ENCODE measurements at places on chromosomes 12 and 14.

GRCh38 chr14:45838597-45838996, 585.6 kb upstream of the MIS18BP1 start:
- DNase-seq, result no peak

GRCh38 chr12:124994437-124994975, 1.1 kb downstream of the BRI3BP start:
- no peak for DNase-seq

GRCh38 chr12:23504641-23505399, 444.6 kb downstream of the SOX5 start:
- DNase-seq, result no peak

GRCh38 chr14:86533834-86534233, 1003.9 kb downstream of the FLRT2 start:
- DNase-seq, result no peak

DNA sequence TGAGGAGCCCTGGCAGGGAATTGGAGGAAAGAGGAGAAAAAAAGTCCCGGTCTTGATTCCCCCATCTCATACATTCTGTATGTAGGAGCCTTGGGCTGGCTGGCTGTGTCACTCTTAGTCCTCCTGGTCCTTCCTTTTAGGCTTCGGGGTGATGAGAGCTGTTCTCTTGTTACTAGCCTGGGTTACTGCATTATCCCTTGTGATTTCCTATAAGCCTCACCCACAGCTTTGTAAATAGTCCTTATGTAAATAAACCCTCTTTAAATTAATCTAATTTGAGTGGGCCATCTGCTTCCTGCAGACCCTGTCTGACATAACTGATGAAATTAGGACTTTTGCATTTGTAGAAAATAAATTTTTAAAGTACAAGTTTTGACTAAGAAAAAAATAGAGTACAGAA, 19.2 kb downstream of the DNM1L start:
- DNase-seq, result no peak

- DNase-seq, result no peak
Observed at GRCh38 chr12:52018433-52019112, 11.8 kb downstream of the TAMALIN start.

- DNase-seq, result no peak
Observed at GRCh38 chr12:109777544-109777943, 55.7 kb downstream of the TRPV4 start.

GRCh38 chr14:83342590-83342989, 1808.9 kb upstream of the SEL1L start:
- peak; percentile 0 for DNase-seq

GRCh38 chr14:57987051-57987450, 121.2 kb upstream of the SLC35F4 start:
- DNase-seq, result no peak

- no peak for DNase-seq
Observed at GRCh38 chr12:110075880-110076279, 27.6 kb upstream of the C12orf76 start.

DNA sequence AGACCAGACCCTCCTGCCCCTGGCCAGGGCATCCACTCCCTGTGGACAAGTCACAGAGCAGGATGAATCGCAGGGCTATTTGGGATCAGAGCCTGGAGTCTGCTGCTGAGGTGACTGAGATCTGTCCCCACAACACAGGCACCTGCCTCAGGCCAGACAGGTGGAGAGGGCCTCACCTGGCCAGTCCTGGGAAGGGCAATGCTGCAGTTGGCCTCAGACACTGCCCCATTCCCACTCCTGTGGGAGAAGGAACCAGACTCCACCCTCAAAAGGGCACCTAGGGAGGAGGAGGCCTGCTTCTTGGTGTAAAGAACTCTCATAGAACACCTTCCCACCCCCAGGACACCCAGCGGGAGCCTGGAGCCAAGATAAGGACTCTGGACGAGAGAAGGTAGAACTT, 48.3 kb upstream of the PLEKHG6 start:
- no peak for DNase-seq

DNA sequence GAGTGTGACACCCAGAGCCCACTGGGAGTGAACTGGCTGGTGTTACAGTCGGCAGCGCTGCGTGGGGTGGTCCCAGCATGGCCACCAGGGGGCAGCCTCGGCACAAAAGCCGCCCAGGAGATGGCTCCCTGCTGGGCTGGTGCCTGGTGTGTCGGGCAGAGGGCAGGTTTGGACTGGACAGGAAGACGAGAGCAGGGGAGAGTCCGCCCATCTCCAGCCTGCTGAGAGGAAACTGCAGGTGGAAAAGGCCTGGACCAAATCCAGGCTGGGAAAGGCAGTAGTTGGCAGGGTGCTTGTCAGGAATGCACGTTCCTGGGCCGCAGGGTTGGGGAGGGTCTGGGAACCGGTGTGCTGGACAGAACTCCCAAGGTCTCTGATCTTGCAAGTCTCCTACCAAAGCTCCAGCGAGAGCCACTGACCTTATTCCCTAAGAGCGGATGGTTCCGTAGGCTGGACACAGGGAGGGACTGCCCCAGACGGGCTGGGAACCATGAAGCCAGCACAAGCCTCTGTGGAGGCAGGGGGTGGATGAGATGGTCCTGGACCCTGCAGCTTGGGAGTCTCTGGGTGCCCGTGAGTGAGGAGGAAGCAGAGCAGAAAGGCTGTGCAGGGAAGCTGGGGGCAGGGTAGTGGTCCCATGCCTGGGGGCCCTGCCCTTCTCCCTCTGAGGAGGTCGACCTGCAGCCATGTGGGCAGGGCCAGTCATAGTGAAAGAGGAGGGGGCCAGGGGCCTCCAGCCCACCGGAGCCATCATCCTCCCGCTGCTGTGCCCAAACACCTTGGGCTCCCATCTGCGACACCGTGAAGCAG, 1.8 kb downstream of the AHNAK2 start:
- no peak for DNase-seq

GRCh38 chr12:65139389-65139788, 18.3 kb upstream of the WIF1 start:
- no peak for DNase-seq

DNA sequence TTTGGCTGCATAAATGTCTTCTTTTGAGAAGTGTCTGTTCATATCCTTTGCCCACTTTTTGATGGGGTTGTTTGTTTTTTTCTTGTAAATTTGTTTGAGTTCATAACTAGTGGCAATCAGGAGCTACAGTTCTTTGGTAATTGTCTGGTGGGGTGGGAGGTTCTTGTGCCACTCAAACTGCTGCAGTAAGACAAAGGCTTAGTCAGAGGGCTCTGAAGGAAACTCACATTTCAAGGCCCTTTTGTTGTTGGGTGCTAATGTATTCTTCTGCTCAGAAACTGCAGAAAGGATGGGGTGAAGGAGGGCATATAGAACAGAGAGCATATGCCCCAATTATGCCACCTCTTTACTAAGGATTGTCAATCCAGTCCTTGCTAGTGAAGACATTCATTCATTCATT, 21.9 kb downstream of the MYRFL start:
- DNase-seq, result no peak

DNA sequence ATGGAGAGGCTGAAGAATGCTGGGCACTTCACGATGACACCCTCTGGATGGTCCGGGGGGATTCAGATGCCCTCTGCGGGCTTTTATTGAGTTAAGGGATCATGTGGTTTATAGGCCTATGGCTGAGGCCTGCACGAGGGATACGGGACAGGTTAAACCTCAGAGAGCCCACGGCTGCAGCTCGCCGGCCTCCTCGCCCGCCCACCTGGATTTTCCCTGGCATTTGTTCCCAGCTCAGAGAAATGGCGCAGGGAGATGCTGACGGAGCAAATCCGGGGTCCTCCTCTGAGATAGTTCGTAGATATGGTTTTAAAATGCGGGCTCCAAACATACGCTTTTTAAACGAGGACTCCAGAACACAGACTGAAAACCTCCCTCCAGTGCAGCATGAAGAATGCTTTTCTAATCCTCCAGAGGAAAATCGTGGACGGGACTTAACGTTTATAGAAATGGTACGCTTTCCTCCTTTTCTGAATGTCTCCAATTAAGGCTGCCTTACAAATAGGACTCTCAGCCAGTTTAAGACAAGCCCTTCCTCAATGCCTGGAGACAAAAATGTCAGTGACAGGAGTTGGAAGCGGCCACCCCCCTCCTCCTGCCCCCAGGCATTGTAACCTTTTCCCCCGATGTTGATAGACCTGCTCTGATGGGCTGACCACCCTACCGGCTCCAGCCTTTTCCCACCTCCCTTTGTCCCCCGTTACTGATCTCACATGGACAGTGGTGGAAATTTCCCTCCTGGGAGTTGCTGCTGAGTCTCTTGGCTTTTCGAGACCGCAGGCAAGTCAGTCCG, 16.6 kb downstream of the CCND2 start:
- no peak for DNase-seq

GRCh38 chr12:52403561-52403960, 2.6 kb downstream of the KRT82 start:
- DNase-seq, result no peak

DNA sequence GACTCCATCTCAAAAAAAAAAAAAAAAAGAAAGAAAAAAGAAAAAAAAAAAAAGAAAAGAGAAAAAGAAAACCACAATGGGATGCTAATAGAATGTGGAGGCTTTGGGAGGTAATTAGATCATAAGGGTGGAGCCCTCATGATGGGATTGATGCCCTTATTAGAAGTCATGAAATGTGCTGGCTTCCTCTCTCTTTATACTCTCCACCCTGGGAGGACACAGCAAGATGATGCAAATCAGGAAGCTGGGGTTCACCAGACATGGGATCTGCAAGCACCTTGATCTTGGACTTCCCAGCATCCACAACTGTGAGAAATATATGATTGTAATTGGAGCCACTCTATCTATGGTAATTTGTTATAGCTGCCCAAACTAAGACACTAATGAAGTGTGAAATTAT, 13.4 kb upstream of the DRAM1 start:
- no peak for DNase-seq

GRCh38 chr12:14920475-14921126, 17.7 kb downstream of the ERP27 start:
- no peak for DNase-seq

- DNase-seq, result no peak
Observed at GRCh38 chr12:94873734-94874517, 129.6 kb downstream of the NDUFA12 start.

DNA sequence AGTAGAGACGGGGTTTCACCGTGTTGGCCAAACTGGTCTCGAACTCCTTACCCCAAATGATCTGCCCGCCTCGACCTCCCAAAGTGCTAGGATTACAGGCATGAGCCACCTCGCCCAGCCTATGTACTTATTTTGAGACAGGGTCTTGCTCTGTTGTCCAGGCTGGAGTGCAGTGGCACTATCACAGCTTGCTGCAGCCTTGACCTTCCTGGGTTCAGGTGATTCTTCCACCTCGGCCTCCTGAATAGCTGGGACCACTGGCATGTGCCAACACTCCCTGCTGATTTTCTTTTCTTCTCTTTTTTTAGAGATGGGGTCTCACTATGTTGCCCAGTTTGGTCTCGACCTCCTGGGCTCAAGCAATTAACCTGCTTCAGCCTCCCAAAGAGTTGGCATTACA, 14.0 kb upstream of the HNF1A start:
- no peak for DNase-seq

- DNase-seq, result no peak
Observed at GRCh38 chr12:120369603-120370342, 809 bp upstream of the MSI1 start.

DNA sequence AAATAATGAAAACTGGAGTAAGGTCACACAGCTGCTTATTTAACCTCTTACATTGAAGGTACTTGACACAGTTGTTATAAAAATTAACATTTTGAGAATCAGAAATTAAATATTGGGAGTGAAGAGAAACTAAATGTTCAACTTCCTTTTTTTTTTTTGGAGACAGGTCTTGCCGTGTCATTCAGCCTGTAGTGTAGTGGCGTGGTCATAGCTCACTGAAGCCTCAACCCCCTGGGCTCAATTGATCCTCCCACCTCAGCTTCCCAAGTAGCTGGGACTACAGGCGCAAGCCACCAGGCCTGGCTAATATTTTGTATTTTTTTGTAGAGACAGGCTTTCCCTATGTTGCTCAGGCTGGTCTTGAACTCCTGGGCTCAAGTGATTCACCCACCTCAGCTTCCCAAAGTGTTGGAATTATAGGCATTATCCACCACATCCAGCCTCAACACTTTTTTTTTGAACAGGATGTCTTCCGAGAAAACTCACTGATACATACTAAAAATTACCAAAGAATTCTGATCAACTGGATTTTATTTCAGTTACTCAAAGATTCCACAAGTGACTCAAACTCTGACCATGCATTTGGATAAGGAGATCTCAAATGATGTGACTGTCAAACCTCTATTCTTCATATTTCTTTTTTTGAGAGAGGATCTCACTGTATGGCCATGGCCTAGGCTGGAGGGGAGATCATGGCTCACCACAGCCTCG, 35.4 kb downstream of the SGPP1 start:
- DNase-seq, result no peak

DNA sequence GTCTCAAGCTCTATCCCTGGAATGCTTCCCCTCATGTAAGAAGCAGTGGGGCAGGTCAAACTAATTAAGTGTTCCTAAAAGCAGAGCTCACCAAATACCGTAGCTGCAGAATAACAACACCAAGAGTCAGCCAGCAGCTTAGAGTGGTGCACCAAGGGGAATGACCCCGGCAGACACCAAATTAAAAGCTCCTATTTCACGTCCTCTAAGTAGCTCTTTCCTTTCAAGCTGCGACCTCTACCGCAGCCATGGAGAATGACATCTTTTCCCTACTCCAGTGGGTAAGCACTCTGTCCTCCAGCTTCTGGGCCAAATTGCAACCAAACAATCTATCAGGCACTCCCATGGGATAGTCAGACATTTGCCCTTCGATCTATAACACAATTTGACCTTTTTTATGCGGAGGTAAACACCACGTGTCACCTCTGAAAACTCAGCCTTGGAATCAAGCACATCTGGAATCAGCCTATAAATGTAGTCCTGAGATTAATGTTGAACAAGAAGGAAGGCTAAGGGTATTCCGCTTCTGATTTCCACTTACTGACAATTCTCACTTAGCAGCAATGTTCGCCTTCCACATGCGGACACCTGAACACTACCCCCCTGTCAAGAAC, 67.6 kb upstream of the CDKN3 start:
- peak; percentile 30 for DNase-seq

DNA sequence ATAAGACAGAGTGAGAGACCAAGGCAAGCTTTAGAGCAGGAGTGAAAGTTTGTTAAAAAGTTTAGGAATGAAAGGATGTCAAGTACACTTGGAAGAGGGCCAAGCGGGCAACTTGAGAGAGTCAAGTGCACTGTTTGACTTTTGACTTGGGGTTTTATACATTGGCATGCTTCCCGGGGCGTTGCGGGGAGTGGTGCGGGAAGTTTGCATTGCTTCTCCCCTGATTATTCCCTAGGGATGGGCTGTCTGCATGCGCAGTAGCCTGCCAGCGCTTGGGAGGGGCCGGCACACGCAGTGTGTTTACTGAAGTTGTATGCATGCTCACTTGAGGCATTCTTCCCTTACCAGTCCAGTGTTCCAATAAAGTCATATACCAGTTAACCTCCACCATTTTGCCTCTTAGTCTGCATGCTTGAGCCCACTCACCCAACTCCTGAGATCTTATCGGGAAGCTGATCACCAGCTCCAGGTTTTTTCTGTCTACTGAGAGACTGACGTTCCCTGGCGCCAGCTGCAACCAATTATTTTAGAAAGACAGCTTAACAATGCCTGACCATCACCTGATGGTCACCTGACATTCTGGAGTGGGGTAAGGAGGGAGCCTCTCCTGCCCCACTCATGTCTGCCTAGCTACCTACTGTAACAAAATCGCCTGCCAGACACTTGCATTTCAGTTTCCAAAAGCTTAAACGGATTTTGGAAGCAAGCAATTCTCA, 53.2 kb downstream of the DACT1 start:
- DNase-seq, result no peak

Measured in skin of body (tissue), 3 donors.